D341Med (cell line): ENCODE measurements at places on chromosomes 12 and 14.

DNA sequence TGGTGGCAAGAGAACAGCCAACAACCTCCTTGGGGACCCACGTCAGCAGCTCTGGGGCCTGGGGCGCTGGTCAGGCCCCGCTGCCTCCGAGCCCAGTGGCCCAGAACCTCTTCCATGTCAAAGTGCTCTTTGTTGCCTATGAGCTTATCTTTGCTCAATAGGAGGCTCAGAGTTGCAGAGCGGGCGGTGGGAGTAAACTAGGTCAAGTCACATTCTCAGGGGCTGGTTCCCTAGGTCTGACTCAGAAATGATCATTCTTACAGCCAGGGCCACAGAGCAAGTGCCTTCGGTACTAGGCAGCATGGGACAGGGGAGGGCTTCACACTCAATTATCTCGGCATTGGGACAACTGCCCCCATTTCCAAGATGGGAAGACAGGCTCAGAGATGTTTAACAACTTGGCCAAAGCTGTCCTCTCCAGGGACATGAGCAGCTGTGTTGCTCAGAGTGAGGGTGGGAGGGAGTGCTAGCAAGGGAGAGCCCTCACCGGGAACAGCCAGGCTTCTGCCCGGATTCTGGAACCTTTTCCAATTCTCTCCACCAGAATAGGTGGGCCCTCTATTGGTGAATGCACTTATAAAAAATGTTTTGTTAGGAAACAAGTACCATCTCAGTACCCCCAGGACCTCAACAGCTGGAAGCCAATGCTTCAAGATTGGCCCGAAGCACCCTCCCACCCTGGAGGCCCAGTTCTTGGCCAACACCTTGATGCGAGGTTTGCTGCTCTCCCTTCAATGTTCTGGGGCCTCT is 11.9 kb downstream of the SLC25A29 start:
- peak; percentile 34 for DNase-seq

DNA sequence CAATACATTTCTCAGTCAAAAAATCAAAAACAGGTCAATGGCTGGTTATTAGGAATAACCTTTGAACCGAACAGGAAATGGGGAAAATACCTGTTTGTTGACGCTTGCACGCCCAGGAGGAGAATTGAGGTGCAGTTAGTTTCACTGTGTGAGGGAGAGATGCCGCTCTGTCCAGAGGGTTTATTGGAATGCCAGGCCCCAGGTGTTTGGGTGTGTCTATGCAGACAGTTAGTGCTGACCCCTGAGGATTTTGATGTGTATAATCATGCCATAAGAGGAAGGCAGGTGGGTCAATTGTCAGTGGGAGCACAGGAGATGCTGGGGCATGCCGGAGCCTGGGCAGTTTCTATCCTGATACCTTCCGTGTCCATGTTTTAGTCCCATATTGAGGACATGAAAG is 100.8 kb upstream of the DIO3 start:
- DNase-seq, result no peak

DNA sequence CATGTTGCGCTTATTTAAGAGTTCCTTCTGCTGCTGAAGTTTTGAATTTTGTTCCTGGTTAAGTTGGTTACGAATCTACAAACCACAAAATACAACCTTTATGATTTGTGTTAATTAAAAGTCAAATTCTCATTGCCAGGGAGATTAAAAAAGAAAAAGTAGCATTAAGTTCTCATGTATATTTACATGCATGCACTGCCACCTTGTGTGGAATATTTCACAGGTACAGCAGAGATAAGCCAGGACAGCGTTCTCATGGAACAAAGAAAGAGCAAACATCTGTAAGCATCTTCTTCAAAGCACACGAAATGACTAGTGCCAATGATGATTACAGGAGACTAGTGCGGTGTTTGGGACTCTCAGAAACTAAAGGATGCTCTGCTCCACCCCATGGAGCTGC is 34.2 kb downstream of the ZFYVE21 start:
- no peak for DNase-seq

DNA sequence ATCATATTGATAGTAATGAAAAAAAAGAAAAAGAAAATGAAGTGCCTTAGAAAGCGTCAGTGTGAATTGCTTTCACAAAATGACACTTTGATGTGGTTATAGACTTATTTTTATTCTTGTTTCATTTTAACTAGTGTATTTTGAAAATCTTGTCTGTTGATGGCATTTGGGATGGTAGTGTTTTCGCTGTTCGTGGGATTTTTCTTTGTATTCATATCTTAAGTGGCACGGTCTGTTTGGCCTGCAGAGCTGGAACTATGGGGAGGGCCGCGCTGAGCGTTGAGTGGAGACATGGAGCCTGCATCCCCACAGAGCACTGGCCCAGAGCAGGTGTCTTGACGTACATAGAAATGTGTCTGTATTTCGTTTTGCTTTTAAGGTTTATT is 61.6 kb downstream of the WDR20 start:
- DNase-seq, result no peak

GRCh38 chr14:33674927-33675326 is 275.9 kb downstream of the EGLN3 start:
- no peak for DNase-seq

DNA sequence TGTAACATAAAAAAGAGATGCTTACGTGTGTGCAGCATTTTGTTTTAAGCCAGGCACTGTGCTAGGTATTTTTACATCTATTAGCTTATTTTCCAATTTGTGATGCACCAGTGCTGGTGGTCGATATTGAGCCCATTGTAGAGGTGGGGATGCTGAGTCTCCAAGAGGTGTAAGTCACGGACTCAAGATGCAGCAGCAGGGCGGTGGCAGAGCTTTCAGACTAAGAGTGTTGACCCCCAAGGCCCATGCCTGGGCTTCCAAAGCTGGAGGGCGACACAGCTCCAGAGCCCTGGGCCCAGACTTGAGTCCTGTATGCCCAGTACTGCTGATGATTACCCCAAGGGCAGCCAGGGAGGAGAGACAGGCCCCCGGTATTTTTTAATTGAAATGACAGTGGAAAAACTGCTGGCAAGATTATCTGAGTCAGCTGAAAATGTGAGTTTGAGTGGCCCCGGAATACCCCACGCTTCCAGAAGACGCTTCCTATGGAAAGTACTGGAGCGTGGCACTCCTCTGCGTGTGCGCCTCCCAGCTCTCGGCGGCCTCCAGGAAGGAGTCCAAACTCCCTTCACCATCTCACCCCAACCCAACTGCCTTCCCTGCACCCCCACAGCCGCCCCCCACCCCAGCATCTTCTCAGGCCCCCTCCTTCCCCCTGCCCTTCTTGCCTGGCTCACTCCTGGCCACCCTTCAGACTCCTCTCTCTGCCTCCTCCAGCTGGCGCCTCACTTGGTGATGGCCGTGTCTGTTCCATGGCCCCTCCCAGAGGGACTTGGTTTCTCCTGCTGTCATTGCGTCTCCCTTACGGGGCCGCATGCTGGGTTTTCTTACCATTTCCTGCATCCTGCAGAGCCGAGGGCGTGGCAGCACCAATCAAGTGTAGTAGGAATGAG is 40.7 kb downstream of the ELK3 start:
- no peak for DNase-seq

- DNase-seq, result no peak
These were observed 121.5 kb upstream of the VASH1 start for GRCh38 chr14:76639606-76640229.

DNA sequence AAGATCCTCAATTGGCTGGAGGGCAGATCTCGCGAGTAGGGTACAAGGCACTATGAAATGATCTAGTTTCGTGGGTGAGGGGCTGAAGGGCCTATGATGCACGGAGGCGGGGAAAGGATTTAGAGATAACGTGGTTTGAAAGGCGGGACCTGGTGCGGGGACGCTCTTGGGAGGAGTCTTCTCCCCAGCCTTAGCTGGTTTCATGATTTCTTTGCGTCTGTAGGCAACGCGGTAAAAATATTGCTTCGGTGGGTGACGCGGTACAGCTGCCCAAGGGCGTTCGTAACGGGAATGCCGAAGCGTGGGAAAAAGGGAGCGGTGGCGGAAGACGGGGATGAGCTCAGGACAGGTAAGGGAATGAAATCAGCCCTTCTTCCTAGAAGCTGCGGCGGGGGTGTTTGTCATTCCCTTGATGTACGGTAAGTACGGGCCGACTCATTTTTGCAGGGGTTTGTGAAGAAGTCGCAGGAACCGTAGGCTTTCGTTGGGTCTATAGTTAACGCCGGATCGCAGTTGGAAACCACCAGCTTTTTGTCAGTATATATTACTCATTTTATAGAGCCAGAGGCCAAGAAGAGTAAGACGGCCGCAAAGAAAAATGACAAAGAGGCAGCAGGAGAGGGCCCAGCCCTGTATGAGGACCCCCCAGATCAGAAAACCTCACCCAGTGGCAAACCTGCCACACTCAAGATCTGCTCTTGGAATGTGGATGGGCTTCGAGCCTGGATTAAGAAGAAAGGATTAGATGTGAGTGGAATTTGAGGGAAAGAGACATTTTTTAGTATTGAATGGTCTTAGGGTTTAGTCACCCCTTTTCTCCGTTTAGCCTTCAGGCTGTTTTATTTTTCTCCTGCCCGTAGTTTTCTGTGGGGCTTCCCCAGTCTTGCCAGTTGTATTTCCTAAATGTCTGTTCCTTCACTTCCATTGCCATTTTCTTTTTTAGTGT is 602 bp downstream of the APEX1 start:
- peak; percentile 82 for DNase-seq

DNA sequence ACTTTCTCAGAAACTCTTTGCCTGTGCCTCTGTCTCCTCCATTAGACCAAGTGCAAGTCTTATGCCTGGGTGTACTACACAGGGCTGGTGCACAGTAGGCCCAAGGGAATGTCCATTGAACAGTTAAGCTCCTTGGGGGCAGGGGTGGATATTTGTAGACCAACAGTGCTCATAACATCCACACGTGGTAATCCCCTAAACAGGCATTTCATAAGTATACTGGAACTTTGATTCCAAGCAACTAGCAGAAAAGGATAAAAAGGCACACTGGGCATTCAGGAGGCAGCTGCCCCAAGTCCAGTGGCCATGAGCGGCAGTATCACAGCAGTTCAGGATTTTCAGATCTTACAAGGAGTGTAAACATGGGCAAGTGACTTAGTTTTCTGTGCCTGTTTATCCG is 16.8 kb downstream of the NUAK1 start:
- no peak for DNase-seq

DNA sequence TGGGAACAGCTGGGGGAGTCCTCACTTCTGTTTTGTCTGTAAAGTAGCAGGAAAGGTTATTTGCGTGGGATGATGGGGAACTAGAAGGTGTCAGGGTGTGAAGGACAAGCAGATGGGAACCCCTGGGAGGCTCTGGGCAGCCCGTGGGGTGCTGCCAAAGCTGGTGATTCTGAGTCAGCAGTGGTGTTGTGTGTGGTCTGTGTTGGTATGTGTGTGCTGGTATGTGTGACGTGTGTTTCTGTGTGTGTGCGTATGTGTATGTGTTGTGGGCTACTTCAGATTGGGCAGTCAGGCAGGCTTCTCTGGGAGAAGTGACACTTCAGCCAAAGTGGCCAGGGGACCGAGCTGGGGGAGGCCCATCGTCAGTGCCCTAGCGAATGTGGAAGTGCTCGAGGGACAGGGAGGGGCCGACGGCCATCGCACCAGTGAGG is 15.3 kb upstream of the BDKRB2 start:
- DNase-seq, result no peak

DNA sequence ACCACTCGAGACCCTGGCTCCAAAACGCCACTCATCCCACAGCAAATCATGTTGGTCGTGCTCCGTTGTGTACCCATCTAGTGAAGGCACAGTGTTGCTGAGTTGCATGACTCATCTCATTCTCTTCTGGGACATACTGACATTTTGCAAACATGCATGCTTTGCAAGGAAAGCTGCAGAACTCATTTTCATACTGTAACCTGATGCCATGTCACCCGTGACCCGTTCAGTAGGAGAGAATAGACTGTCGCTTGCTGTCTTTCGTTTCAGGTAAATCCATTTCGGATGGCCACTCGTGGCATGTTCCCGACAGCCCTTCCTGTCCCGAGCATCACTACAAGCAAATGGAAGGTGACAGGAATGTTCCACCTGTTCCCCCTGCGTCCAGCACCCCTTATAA is 78.2 kb downstream of the ESR2 start:
- DNase-seq, result no peak

DNA sequence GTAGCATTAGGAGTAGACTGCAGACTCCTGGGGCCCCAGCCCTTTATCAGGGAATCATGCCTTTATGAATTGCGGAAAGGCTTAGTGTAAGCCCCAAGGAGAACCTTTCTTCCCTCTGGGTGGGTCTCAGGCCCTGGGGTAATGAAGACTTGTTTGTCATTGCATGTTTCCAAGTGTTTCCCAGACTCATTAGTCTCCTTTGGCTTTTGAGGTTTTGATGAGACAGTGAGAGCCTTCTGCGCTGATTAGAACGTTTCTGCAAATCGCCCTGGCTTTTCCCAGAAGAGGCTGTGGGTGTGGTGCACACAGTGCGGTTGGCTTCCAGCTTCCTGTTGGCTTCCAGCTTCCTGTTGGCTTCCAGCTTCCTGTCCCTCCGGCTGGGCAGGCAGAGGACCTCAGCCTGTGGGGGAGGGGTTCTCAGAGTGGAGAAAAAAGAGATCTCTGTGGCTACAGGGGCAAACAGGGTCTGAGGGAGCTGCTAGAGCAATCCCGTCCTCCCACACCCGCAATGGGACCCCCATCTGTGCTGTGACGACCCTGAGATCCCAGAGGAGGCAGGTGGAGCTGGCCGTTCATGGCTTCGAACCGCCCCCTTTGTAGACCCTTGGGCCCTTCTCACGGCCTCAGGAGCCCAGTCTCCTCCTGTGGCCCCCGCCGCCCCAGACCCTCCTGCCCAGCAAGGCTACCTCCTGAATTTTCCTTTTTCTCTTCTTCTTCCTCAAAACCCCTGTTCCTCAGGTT is 42.1 kb downstream of the GPR68 start:
- DNase-seq, result peak; percentile 72

GRCh38 chr12:49687941-49688340 is 19.3 kb downstream of the FMNL3 start:
- DNase-seq, result no peak

- DNase-seq, result peak; percentile 77
These were observed 5.8 kb downstream of the TMEM253 start for GRCh38 chr14:21106498-21107282.

DNA sequence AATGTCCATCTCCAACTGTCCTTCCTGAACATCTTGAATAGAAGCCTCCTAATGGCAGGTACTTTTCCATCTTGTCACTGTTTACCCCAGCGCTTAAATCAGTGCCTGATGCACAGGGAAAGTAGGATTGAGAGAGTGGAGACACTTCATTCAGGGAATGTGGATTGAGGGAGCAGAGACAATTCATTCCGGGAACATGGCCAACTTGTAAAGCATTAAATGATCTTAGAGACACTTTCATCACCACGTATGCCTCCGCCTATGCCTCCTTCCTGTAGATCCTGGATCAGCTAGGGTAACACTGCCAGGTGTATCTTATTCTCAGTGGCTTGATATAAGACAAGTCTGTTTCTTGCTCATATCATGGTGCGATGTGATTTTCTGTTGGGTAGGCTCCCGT is 67.6 kb upstream of the CSRP2 start:
- DNase-seq, result no peak

DNA sequence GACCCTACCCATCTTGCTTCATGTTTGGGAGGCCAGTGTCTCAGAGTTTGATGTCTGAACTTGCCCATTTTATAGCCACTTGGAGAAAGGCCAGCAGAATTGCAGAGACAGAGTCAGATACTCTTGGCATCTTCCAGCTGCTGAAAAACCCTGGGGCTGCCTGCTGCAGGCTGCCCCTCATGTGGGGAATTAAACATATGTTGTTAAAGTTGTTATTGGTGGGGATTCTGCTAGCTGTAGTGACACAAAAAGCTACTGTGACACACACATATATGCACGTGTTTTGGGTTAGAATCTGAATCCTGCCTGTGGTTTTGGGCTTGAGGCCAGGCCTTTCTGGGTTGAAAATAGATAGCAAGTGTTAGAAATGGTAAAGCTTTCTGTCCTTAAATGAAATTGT is 1288.4 kb downstream of the AACS start:
- DNase-seq, result no peak

GRCh38 chr12:77847680-77848431 is 17.2 kb downstream of the NAV3 start:
- no peak for DNase-seq
